PC-3 (cell line): ENCODE measurements at places on chromosomes 7 and 10. TPM values are rescaled to one million over a fixed set of nuclear protein-coding genes. Genes with fewer than 3 reads are reported as not detected.

DNA sequence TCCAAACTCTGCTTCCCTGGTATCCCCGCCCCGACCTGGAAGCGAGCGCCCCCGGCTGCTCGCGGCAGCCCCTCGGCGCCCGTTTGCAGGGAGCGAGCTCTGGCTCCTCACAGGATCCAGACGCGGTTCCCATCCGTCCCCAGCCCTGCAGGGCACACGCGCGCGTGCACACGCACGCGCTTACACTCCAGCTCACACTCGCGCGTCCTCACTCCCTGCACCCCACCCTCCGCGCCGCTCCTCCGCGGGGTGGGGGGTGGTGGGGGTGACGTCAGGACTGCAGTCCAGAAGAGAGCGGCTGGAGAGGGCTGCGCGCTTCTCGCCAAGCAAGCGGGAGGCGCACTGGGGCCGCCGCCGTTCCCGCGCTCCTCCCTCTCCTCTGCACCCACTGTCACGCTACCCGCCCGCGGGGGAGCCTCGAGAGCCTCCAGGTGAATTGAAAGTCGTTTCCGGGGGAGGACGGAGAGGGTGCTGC, 255.6 kb downstream of the OTUD1 start:
- no peak for DNase-seq

PLAU gene
- total RNA-seq = 1,570 and 1,582 TPM in 2 replicates

DNA sequence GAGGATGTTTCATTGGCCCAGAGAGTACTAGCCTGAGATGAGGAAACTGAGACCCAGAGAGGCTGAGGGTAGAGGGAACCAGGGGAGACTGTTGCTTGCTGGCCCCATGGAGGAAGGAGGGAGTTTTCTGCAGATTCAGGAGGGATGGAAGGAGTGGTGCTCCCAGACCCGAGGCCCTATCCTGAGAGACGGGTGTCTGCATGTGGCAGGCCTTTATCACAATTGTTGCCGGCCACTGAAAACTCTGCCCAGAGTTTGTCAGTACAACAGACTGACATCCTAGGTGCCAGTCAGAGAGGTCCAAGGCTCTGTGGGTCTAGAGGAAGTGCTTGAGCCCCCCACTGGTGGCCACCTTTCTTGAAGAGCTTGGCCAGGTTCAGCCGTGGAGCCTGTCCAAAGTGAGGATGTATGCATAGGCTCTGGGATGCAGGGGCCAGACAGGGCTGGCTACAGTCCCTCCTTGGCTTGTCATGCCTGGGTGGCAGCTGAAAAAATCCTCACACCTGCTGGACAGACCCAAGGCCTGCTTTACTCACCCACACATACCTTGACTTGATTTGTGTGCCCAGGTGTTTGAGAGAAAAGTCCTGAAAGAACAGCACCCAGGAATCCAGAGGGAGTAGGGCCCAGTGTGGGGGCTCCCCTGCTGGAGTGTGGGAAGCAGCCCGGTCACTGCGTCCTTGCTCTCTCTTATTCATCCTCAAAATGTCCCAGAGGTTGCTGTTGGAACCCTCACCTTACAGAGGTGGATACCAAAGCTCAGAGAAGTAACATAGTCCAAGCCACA, 65.2 kb downstream of the CLRN3 start:
- no peak for DNase-seq

DNA sequence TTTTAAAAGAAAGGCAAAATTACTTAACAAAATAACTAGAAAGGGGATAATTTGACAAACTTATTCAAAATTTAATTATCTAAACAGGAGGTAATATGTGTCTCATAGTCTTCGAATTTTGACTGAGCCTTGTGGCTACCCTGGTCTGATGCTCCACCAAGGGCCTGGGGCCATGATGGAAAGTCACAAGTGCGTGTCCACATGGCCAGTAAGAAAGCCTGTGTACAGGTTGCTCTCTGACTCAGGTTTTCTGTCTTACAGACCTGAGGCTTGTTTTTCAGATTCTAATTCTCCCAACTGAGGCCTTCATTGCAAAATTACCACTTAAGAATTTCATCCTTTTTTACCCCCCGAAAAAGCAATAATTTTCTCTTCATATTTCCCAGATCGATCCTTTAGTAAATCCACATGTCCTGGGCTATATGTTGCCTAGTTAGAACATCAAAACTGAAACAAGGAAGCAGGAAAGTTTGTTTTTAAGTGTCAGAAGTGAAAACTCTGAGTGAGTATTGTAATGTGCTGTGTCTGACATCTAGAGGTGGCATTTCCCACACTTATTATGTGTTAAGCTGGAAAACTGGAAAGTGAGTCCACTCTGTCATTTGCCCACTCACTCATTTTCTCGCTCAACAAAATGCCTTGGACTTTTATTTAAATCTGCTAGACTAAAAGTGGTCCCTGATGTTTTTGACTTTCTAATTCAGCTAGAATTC, 10.0 kb downstream of the CYP3A43 start:
- peak; percentile 32 for DNase-seq

- DNase-seq = no peak
These were observed 112.3 kb upstream of the FZD1 start for GRCh38 chr7:91151916-91152315.

KCNIP2 gene
- total RNA-seq = 0.46 and 1.5 TPM in 2 replicates

PAPOLB gene
- total RNA-seq = 0.29 and 0.40 TPM in 2 replicates

GRCh38 chr10:5165738-5166137, 19.2 kb downstream of the AKR1C8 start:
- no peak for DNase-seq

DNA sequence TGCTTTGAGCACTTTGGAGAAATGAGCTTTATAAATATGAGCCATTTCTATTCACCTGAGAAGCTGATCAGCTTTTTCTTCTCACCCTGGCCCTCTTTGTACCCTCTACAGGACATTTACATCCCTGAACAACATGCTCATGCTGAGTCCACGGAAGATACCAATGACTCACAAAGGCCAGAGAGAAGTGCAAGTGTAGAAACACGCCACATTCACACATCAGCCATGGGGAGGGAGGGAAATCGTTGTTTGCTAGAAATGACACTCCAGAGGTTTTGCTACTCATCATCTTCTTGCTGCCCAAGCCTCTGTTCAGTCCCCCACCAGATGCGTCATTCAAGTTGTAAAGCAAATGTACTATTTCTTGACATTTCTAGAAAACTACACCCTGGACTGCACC, 2.8 kb upstream of the UCN3 start:
- DNase-seq = no peak

DNA sequence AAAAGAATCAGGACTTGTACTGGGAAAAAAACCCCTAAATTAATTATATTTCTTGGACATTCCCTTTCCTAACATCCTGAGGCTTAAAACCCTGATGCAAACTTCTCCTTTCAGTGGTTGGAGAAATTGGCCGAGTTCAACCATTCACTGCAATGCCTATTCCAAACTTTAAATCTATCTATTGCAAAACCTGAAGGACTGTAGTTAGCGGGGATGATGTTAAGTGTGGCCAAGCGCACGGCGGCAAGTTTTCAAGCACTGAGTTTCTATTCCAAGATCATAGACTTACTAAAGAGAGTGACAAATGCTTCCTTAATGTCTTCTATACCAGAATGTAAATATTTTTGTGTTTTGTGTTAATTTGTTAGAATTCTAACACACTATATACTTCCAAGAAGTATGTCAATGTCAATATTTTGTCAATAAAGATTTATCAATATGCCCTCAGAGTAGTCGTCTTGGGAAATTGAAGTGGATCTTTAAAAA, 6.6 kb downstream of the EMX2 start:
- no peak for DNase-seq

LBX1 gene
- total RNA-seq = not detected in 2 replicates

MACC1 gene
- 7.9 and 12.0 TPM in 2 replicates for total RNA-seq

DNA sequence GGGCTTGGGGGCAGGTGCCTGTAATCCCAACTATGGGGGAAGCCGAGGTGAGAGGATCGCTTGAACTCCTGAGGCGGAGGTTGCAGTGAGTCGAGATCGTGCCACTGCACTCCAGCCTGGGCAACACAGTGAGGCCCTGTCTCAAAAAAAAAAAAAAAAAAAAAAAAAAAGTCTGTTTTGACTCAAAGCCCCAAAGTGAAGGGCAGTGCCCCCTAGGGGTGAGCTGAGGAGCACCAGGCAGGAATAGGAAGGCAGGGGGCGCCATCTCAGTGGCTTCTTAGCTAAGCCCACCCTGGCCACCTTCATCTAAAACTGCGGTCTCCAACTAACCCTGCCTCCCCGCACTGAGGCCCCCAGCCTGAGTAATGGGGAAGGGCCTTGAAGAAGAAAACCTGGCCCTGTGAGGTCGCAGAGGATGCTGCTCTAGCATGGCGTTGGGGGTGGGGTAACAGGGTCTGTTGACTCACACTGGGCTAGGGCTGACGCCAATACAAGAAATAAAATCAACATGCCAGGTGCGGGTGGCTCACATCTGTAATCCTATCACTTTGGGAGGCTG, 9.8 kb downstream of the PODXL start:
- DNase-seq = peak; percentile 48

GRCh38 chr10:6128591-6129251, 39.9 kb downstream of the RBM17 start:
- DNase-seq = no peak

DNA sequence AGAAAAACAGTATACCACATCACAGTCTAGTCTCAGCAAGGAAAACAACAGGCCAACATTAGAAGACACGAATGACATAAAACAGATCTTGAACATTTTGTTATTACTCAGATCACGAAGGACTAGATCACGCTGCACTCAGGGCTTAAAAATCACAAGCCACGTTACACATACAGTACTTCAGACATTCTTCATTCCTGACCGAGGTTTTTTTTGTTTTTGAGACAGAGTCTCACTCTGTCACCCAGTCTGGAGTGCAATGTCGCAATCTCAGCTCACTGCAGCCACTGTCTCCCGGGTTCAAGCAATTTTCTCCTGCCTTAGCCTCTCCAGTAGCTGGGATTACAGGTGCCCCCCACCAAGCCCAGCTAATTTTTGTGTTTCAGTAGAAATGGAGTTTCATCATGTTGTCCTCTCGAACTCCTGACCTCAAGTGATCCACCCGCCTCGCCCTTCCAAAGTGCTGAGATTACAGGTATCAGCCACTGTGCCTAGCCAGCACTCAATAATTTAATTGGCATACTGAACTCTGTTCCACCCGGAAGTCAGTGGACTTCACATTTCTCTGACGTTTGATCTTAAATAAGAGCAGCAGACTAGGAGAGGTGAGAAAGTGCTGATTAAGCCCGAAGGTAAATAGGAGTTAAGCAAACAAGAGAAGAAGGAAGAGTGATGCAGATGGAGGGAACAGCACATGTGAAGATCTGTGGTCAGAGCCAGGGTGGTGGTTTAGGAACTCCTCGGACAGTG, 3.5 kb downstream of the AIMP2 start:
- no peak for DNase-seq

DNA sequence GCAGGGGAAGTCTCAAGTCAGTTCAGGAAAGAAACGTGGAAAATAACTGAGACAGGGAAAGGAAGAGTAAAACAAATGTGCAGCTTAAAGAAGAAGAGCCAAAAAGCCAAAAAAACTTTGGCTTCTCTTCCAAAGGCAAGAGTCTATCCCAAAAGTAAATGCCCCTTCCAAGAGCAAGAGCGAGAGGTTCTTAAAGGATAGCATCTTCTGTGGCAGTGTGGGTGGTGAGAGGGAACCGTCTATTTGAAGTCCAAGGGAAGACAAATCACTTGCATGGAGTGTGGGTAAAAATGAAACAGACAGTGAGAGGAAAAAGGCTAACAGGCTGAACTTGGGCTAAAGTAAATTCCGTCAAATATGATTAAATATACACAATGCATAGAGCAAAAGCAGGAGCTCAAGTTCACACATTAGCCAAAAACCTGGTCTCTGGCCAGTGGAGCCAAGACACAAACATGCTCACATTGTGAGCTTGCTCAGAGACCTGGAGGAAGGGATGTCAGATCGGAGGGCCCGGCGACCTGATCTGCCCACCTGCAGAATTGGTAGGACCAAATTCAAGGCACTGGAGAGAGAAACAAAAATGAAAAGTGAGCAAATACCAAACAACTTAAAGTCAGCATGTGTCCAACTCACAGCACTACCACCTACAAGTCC, 87.0 kb downstream of the PIK3CG start:
- no peak for DNase-seq

DNA sequence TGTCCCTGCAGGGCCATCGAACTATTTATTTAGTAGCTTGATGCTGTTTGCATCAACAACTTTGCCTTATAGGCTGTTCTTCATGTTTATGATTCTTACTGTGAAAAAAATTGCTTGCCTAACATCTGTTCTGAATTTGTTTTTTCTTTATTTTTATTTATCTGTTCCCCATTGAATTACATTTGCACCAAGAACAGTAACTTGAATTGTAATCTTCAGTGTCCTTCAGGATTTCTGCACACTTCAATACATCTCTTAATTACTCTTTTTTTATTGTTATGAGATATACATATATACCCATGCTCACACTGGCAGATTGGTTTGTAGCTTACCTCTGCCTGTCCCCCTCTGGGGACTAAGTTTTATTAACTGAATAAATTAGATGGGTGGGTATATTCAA, 64.4 kb downstream of the TBXAS1 start:
- DNase-seq = no peak
